ENCODE measurements at places on chromosomes 13 and 19.

DNA sequence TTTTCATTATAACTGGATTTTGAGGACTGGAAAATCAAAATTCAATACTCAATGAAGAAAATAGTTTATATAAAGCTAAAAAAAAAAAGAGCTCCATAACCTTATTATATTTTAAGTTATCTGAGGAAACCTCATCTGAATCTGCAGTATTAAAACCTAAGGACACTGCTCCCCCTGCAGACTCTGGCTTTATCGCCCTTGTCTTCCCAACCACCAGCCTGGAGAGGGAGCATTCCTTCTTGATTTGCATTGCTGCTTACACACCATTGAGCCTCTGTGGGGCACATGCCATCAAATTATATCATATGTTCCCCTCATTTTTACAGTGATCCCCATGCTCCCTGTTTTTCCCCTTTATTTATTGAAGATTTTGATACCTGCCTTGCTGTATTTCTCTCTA is 871.4 kb upstream of the GPC6 start:
- DNase-seq: no peak

DNA sequence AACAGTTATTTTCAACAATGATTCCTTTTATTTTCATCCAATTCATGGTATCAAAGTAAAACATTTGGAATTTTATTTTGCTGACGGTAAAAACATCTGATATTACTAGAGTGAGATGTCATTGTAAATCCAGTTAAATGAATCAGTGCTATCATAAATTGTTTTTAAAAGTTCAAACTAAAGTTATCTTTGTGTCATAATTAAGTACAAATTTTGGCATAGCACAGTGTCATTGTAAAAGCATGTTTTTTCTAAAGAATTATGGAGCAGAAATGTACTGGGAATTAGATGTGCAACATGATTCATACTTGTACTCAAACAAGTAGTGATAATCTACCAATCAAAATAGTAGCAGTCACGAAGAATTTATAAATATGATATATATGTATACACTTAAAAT is 92.8 kb downstream of the FAM216B start:
- no peak for DNase-seq

- DNase-seq: peak; percentile 86
Observed at GRCh38 chr19:18660051-18660910, 23.2 kb upstream of the CRTC1 start.

DNA sequence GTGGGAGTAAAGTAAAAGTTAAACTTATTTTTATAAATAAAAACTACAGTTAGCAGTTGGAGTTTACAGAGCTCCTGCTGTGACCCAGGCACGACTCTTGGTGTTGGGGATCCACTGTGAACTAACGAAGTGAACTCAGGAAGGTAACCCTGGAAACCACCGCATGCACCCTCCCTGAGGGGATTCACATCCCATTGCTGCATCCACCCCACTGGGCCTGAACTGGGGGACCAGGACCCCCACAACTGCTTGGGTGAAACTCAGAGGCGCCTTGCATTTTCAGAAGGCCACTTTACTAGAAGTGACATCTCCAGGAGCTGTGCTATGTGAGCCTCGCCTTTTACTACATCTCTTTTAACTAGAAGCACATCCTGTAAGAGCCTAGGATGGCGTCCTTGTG is 166.4 kb downstream of the TEX29 start:
- DNase-seq: peak; percentile 10

- DNase-seq: no peak
Observed at GRCh38 chr13:99575376-99576120, 74.3 kb downstream of the TM9SF2 start.

GRCh38 chr13:110312339-110313031 is 5.4 kb downstream of the COL4A2 start:
- DNase-seq: no peak

GRCh38 chr19:28586474-28586873 is 626.5 kb downstream of the UQCRFS1 start:
- no peak for DNase-seq

- no peak for DNase-seq
Observed at GRCh38 chr19:23437901-23438300, 42.6 kb upstream of the ZNF91 start.

- DNase-seq: no peak
Observed at GRCh38 chr19:5994405-5995165, 16.6 kb upstream of the RANBP3 start.

- no peak for DNase-seq
Observed at GRCh38 chr13:76993021-76993420, 1.1 kb downstream of the CLN5 start.

DNA sequence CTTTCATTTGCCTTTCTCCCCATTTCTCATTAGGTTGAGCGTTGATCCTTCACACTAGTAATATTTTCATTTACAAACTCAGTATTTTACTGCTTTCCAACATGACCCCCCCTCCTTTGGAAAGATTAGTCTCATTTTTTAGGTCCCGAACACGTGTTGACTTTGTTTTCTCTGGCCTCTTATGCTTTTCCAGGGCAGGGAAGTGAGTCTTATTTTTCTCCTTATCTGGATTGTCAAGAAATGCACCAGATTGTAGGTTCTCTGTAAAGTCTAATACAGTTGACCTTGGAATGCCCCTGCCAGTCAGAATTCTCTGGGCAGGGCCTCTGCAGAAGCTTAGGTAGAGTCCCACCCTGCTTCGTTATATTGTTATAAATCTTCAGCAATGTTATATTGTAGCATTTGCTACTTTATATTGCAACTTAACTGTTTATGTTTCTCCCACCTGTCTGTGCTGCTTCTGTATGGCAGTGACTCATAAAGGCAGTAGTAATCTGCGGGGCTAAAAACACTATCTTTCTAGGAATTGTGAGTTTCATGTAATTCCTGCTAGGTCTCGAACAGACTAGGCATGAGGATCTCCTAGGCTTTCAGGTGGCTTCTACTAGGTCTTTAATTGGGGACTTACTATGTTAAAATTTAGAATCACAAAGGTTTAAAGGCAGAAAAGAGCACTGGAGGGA is 2.0 kb downstream of the TDRD3 start:
- no peak for DNase-seq

DNA sequence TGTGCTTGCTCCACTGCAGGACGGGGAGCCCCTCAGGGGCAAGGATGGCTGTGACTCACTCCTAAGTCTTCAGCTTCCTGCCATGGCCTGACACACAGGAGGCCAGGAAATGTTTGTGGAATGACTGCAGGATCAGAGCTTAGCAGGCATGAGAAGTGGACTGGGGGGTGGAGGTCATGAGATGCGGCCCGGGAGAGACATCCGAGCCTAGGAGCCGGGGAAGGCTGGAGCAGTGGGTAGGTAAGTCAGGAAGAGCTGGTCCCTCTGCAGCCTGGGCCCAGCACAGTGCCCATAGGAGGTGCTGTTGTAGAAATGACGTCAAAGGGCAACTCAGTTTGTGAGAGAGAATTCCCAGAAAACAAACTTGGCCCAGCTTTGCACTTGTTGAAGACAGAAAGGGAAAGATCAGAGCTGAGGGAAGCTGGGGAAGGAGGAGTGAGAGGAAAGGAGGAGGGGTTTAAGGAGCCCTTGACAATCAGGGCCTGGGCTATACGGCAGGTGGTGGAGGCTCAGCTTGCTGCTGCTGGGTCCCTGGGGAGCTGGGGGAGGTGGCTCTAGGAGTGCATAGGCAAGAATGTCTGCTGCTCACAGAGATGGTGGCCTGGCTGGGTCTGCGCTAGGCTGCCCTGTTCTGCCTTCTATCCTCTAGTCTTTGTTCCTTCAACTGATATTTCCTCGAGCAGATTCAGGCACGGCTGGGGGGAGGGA is 18.5 kb downstream of the POU2F2 start:
- no peak for DNase-seq

DNA sequence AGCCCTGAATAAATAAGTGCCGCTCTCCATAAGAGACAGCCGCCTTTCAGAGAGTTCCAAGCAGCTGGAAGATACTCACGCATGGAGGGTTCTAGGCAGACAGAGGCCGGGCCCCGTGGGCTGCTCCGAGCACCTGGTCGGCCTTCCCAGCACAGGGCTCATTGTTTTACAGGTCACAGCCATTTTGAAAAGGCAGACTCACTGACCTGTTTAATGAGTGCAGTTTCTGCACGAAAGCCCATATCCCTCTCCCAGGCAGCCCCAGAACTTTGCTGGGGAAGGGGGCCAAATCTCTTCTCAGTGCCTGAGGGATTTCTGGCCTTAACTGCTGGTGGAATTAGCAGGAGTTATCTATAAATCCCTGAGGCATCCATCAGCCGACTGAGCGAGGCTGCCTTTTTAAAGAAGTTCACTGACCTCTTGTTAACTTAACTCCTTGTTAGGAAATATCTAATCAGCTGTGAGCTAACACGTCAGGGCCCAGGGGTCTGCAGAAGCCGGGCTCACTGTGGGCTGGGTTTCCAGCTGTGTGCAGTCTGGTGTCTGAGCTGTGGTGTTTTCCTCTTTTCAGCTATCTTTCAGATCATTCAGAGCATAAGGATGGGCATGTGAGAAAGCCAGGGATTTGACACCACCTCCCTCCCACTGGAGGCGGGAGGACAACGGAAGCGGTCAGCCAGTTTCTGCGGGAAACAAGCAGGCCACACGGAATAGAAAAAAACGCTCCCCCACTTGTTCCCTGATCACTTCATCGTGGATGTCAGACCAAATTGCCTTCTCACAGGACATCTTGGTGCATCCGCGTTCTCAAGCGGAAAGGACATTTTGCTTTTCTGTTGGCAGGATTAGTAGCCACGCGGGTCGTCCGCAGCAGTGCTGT is 23.3 kb downstream of the SERP2 start:
- no peak for DNase-seq

DNA sequence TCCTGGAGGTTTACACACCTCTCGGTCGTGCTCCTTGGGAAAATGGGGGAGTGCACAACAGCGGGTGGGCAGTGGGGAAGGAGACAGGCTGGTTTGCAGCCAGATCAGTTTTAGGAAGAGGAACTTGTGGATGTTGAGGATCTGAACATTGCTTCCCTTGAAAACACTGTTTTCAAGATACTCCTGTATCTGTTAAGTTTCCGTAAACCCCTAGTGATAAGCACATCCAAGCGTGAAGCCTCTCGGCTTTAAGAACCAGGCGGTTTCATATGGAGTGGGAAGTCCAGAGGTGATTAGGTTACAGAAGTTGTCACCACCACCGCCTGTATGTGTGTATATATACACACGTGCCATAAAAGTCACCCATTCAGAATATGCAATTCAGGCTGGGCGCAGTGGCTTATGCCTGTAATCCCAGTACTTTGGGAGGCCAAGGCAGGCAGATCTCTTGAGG is 47.4 kb downstream of the SIPA1L3 start:
- DNase-seq: no peak

DNA sequence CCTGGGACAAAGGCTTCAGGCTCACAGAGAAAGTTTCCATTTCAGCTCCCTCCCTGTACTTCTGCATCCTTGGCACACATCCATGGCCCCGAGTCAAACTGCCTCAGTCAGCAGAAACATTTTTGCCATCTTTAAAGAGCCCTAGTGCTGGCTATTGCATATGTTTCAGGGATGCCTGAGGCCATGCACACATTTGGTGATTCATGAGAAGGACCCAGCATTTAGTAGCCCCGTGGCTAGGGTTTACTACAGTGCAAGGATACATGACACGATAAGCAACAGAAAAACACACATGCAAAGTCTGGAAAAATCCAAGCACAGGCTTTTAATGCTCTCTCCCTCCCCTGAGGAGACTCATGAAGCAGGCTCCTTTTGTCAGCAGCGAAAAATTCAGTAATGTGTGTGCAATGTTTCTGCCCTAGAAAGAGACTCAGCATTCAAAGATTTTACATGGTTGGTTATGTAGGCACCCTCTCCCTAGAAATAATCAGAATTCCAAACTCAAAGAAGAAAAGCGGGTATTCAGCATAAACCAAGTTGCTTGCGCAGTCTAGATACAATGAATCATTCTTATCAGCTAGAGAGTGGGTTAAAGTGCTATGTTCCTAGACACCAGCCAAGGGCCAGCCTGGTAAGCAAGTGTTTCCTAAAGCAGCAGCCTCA is 17.6 kb downstream of the ACOD1 start:
- peak; percentile 89 for DNase-seq

DNA sequence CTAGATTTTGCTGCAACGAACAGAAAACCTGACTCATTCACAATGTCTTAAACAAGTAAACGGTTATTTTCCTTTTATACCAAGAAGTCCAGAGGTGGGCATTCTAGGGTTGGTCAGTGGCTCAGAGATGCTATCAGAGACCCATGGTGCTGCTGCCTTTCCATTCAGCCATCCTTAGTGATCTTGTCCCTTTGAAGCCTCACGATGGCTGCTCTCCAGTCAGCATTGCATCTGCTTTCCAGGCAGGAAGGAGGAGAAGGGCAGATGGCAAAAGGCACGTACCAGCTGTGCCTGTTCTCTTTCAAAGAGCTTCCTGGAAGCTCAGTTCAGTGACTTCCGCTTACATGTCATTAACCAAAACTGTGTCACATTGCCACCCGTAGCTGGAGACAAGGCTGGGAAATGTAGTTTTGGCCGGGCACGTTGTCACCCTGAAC is 30.1 kb downstream of the WDFY2 start:
- DNase-seq: no peak

DNA sequence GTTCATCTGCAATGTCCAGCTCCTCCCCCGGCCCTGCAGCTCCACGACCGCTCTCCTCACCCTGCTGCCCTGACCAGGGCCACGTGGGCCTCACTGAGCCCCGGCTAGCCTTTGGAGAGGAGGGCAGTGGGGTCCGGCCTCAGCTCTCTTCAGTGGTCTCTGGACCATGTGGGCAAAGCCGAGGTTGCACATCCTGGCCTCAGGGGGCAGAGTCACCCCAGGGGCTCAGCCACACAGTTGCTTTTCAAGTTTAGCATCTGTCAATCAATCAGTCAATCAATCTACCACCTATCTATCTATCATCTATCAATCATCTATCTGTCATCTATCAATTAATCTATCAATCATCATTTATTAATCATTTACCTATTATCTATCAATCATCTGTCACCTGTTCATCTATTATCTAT is 3.0 kb upstream of the DIRAS1 start:
- DNase-seq: no peak

GRCh38 chr13:89852570-89852969 is 1494.9 kb upstream of the MIR17HG start:
- no peak for DNase-seq

- no peak for DNase-seq
Observed at GRCh38 chr13:50732712-50733111, 110.8 kb downstream of the DLEU7 start.

GRCh38 chr13:22563272-22563671 is 617.5 kb upstream of the SGCG start:
- DNase-seq: no peak

- no peak for DNase-seq
Observed at GRCh38 chr19:4291184-4291732, 10.9 kb downstream of the TMIGD2 start.

DNA sequence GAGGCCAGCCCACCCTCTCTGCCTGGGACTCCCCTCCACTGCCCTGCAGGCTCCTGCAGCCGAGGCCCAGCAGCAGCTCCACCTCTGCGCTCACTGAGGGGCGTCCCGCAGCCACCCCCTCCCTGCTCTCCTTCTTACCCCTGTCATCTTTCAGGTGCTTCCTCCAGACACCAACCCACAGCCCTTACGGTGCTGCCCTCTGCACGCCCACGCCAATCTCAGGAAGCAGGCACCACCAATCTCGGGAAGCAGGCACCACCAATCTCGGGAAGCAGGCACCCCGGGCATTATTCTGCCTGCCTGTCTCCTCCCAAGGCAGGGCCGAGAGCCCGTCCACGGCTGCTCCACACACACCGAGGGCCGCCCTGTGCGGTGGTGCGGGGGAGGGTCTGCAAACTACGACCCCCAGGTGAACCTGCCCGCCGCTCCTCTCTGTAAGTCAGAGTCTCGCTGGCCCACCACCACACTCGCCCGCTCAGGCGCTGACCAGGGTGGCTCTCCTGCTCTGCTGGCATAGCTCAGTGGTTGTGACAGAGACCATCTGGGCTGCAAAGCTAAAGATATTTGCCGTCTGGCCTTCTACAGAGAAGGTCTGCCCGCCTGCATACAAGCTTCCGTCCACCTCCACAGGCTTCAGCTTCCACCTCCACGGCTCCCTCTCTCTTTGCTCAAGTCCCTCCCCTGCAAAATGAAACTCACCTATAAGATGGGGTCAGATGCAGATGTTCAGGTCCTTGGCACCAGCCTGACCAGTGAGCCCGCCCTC is 2.9 kb downstream of the LSM7 start:
- no peak for DNase-seq

Data from sciatic nerve (tissue), 2 donors.